ENCODE measurements at places on chromosomes 3 and 15.

GRCh38 chr3:44883999-44884431 lies 9.6 kb downstream of the TGM4 start:
- DNase-seq: no peak

DNA sequence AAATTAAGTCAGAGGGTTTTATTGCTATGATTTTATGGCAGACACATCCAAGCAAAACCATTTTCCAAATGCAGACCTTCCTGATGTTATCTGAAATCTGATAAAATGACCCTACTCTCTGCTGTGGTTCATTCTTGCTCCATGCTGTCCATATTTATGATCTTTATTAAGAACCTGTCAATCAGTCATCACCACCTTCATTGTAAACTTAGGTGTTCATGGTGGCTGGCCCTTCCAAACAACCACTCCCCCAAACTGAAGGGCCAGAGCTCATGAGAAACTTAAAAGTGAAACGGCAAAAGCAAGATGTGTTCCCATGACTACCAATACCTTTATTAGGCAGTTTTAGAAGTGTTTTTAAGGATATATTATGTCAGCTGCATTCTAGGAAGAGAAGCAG lies 53.6 kb downstream of the UBP1 start:
- DNase-seq: no peak

GRCh38 chr3:37229740-37230139 lies 55.4 kb upstream of the LRRFIP2 start:
- no peak for DNase-seq

DNA sequence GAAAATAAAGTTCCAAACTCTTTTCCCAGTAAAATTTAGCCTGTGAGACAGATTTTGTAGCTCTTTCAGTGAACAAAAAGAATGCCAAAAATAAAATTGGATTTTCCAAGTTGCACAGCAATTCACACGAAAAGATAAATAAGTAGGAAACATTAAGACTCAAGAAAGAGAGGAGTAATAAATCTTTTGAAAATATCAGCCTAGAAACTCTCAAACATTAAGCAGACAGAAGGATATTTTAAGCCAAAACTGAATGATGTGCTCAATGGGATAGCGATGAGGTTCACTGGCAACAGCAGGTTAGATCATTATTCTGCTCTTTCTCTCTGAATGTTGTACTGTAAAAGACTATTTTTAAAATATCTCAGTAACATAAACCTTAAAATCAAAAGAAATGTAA lies 115.0 kb downstream of the STAG1 start:
- no peak for DNase-seq

GRCh38 chr3:100709842-100710260 lies 557 bp downstream of the TFG start:
- no peak for DNase-seq

DNA sequence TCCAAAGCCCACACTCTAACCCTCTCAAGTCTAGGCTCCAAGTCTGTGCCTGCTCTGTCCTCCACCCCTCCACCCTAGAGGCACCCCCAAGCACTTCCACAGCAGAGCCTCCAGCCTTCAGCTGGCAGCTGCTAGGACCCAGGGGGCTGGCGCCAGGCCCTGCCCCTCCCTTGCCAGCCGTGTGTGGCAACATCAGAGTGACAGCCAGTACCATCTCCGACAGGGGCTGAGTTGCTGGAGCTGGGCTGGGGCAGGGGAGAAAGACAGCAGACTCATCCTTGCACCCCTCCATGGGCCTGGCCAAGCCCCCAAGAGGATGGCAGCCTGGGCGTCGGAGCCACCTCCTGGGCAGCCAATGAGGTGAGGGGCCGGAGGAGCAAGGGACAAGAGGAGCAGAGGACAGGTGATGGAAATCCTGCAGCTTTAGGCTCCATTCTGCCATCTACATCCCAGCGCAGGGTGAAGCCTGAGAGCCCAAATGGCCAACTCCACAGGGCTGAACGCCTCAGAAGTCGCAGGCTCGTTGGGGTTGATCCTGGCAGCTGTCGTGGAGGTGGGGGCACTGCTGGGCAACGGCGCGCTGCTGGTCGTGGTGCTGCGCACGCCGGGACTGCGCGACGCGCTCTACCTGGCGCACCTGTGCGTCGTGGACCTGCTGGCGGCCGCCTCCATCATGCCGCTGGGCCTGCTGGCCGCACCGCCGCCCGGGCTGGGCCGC lies at the start of gene GPR62:
GPR62 (plus strand) TSS at position 207 of the 718 bp plus-strand sequence; CDS start at position 479, 272 bp downstream.
- no peak for DNase-seq

DNA sequence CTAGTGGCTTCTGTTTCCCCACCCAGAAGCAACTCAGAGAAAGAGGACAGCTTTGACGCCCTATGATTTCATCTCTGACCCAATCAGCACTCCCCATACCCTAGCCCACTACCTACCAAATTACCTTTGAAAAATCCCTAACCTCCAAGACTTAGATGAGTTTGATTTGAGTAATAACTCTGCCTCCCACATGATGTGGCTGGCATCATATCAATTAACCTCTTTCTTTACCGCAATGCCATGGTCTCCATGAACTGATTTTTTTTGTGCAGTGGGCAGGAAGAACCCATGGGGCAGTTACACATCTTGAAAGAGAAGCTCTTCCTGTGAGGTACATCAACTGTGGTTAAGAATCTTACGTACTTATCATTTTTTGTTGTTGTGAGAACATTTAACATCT lies 25.5 kb upstream of the APOD start:
- no peak for DNase-seq

GRCh38 chr3:85316252-85316651 lies 357.5 kb downstream of the CADM2 start:
- DNase-seq: no peak

DNA sequence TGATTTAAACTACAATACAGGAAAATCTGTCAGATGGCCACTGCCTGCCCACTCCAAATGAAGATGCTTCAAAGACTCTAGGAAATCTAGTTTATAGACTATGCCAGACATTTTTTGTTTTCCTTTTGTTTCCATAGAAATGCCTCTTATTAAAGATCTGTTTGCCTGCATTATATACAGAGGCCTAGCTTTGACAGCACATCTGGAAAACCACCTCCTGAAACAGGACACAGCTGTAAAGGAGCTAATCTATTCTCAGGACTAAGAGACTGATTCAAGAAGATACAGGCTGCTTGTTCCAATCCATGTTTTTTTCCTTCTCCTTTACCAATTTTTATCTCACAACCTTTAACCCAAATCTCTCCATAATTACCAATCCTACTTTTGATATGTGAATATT lies 75.3 kb upstream of the STRIT1 start:
- DNase-seq: no peak

DNA sequence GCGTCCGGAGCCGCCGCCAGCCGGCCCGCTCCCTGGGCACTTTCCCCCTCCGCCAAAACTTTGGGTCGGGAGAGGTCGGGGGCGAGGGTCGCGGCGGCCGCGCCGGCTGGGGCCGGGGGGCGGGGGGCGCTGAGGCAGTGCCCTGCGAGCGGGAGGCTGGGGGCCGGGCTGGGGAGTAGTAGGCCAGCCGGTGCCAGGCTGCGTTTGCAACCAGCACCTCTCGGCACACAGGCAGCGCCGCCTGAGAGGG lies 452 bp downstream of the BBX start:
- DNase-seq: no peak

GRCh38 chr3:64358176-64358575 lies 132.9 kb upstream of the PRICKLE2 start:
- no peak for DNase-seq

DNA sequence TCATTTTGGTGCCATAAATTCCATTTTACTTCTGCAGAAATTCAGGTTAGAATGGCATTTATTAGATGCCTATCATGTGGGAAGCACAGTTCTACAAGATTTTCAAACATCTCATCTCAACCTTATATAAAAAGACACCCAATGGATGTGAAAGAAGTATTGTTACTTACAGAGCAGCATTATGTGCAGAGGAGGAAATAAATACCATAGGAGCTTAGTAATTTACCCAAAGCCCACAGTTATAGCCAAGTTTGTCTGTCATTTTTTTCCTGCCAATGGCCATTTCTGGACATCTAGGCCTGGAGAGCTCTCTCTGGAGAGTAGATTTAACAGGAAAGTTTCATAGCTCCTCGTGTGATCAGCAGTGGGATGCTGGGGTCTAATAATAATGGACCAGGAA lies 659.4 kb upstream of the NAALADL2 start:
- DNase-seq: no peak

- no peak for DNase-seq
Measured at GRCh38 chr3:13782501-13782900, 97.4 kb downstream of the WNT7A start.

DNA sequence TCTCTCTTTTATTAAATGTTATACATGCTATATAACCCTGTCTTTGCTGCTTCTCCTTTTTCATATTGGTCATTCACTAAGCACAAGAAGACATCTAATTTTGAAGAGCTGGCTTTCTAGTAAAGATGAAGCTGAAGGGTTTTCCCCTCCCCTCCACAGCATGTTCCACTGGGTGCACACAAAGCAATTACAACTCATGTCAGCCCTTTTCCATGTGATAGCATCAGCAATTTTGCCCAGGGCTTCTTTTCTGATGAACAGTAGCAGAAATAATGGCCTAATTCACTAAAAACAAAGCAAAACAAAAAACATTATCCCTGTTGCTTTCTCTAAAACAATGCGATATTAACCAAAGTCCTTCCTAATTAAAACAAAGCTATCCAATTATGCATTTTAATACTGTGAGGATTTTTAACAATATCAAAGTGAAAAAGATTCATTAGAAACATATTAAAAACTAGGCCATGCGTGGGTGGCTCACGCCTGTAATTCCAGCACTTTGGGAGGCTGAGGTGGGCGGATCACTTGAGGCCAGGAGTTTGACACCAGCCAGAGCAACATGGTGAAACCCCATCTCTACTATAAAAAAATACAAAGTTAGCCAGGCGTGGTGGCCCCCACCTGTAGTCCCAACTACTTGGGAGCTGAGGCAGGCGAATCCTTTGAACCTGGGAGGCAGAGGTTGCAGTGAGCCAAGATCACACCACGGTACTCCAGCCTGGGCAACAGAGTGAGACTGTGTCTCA lies 12.2 kb upstream of the PIK3R4 start:
- no peak for DNase-seq

DNA sequence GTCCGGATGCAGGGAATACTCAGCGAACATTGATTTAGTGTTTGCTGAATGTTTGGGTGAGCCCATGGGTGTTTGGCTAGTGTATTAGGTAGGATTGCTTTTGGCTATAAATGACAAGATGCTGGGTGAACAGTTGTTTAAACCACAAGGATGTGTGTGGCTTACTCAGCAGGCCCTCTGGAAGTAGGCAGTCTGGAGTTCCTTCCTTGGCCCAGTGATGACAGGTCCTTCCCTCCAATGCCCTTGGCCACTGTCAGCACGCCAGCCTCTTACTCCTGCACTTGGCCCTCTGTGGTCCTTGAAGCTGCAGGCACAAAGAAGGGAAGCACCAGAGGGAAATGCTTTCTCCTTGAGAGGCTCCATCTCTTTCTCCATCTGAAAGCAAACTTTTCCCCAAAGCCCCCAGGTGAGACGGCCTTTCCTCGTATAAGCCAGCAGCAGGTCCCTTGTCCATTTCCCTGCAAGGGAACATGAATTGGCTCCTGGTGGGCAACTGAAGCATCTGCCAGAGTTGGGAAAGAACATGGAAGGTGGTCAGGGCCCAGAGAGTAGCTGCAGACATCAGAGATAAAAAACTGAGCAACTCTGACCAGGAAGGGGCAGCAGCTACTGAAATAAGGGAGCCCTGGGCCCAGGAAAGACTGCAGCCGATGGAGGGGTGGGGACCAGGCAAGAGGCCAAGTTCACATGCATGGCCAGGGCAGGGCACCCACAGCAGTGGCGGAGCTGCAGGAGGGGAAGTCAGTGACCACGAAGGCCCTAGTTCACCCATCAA lies 105.0 kb downstream of the TPRA1 start:
- no peak for DNase-seq

DNA sequence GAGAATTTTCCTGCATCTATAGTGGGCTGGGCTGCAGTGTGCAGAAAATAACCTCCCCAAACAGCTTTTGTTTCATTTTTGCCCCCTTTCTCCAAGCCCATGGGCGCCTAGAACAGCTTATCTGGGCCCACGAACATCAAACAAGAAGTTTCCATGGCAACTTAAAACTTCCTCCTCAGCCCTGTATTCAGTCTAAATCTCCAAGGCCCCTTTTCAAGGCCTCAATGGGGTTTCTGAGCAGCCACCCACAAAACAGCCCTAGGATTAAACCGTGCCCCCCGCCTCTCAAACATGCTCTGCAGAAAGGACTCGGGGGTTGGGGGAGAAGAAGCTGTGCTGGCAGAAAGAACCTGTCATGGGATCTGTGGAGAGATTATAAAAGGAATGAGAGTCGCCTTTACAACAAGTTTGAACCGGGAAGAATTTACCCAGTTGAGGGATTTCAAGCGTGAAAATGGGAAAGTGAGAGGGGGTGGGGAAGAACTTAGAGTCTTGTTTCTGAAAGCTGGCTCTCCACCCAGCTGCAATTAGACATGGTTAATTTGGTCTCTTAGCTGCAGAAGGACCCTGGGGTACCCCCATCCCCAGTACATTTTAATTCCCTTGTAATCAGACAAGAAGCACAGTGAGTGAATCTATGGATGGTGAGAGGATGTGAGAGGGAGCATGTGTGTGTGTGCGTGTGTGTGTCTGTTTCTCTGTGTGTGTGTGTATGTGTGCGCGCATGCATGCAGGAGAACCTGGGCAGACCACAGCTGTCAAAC lies 4.3 kb upstream of the FAM107A start:
- DNase-seq: no peak

Data from stimulated activated CD4-positive, alpha-beta T cell treated with anti-CD3 and anti-CD28 coated beads, Interleukin-4, amount 100 ng/mL, for 48 hours (primary cell).